Stimulated activated CD4-positive, alpha-beta T cell treated with anti-CD3 and anti-CD28 coated beads, Interleukin-15, amount 100 ng/mL, for 1 hour (primary cell): ENCODE measurements at places on chromosomes 7 and 10.

DNA sequence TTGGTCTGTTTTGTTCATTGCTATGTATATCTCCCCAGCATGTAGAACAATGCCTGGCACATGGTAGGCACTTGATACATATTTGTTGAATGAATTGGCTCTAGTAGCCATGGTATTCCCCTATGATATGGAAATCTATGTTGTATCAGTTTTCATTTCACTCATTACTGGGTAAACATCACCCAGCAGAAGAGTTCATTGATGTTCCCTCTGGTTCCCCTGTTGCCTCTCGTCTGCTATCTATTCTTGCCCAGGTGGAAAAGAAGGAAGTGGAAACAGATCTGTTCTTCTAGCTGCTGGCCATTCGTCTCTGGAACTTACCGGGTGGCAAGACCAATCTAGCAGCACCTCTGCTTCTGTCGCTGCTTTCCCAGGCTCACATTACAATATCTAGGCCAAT is 71.5 kb downstream of the LRRC4 start:
- DNase-seq: no peak

- no peak for DNase-seq
Observed at GRCh38 chr10:102468683-102469082, 17.3 kb upstream of the C10orf95 start.

- DNase-seq: no peak
Observed at GRCh38 chr7:80215734-80216133, 81.1 kb downstream of the GNAI1 start.

DNA sequence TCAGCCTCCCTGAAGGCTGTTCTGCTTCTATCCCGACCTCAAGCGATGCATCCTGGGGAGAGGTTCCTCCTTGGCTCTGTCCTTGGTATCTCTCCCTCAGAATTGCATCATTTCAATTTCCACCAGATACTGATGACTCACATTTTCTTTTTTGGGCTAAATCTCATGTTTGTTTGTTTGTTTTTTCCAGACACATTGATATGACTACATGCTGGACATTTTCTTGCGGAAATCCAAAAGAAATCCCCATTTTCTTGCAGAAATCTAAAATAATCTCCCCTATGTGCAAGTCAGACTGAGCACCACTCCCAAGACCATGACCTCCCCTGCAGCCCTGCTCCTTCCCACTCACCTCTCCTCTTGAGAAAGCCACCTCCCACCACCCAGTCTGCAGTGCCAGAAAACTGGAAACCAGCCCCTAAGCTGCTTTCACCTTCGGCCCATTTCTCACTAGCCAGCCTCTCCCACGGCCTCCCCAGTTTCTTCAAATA is 260.2 kb upstream of the PRKCQ start:
- no peak for DNase-seq

DNA sequence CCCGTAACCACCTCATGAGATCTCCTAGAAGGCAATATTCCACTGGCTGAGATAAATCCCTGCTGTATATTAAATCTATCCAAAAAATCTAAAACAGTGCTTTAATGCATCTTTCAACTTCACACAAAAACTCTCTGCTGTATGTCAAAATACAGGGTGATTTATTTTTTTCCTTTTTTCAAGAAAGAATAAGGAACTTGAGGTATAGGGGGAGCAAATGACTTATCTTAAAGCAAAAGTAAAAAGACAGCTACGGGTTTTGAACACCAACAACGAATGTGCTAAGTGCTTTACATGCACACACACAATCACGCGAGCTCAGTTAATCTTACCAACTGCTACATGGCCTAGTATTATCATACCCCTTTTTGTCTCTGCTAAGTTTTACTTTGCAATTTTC is 168.9 kb upstream of the PHF14 start:
- no peak for DNase-seq

DNA sequence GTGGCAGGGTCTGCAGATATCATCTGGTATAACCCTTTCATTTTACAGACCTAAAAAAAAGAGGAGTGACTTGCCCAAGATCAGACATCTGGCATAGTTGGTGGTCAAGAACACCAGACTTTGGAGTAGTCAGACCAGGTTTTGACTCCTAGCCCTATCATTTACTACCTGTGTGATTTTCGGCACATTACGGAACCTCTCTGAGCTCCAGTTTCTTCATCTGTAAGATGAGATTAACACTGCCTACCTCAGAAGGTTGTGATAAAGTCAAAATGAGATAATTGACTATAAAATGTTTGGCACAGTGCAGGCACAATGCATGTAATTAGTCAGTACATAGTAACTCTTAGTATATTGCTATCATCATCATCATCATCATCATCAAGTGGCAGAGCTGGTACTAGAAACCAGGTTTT is 1.2 kb downstream of the STRIP2 start:
- DNase-seq: no peak

DNA sequence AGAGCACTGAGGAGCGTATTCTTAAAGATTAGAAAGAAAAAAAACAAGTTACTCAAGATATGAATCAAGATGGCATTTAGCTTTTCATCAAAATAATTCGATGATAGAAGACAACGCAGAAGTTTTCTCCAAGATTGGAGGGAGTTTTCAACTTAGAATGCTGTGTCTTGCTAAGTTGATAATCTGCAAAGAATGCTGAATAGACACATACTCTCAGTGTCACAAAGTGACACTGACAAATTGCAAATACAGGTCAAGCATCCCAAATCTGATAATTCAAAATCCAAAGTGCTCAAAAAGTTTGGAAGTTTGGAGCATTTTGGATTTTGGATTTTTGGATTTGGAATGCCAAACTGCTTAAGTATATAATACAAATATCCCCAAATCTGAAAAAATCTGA is 243.8 kb downstream of the BBS9 start:
- DNase-seq: no peak

GRCh38 chr7:45984386-45985295 is 63.6 kb upstream of the IGFBP3 start:
- no peak for DNase-seq

DNA sequence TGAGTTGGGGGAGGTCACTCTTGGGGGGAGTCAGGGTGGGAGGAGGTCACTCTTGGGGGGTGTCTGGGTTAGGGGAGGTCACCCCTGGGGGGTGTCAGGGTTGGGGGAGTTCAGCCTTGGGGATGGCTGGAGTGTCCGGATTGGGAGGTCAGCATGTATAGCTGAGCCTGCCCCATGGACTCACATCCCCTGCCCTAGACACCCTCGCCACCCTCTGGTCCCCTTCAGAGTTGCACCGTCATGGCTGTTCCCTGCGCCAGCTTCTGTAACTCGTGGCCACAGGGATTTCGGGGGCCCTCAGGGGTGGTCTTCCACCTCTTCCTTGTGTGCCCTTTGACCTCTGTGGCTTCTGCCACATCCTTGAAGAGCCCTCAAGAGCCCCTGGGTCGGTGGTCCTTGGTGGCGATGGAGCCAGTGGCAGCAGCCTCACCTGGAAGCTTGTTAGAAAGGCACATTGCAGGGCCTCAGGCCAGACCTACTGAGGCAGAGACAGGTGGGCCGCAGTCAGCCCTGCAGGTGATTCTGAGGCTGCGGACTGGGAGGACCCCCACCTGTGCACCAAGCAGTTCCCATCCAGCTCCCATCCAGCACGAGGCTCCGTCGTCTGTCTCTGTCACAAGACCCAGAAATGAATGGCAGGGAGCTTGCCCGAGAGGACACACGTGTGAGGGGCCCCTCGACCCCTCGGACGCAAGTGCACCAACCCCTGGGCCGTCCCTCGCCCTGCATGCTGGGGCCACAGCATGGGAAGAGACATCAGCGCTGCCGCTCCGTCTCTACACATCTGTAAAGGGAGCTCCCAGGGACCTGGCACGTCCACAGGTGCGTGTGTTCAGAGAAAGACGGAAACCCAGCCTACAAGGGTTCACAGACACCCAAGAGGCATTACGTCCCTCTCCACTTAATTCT is 44.7 kb upstream of the SUN1 start:
- DNase-seq: no peak

GRCh38 chr10:83075016-83075814 is 1064.1 kb upstream of the GHITM start:
- DNase-seq: no peak

GRCh38 chr10:86630079-86630478 is 24.3 kb upstream of the OPN4 start:
- no peak for DNase-seq

DNA sequence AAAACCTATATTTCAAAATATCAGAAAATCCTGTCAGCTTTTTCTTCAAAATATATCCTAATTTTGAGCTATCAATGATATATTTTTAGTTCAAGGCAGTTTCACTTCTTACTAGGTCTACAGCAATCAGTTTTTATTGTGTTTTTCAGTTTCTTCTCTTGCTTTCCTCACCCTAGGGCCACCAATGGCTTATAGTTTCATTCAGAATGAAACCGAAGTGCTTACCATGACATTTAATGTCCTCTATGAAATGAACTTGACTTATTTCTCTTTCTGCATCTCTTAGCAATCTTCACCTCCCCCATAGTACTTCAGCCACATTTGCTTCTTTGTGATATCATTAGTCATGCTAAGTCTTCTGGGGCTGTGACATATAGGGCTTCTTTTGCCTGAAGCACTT is 100.3 kb downstream of the ARL5B start:
- no peak for DNase-seq

DNA sequence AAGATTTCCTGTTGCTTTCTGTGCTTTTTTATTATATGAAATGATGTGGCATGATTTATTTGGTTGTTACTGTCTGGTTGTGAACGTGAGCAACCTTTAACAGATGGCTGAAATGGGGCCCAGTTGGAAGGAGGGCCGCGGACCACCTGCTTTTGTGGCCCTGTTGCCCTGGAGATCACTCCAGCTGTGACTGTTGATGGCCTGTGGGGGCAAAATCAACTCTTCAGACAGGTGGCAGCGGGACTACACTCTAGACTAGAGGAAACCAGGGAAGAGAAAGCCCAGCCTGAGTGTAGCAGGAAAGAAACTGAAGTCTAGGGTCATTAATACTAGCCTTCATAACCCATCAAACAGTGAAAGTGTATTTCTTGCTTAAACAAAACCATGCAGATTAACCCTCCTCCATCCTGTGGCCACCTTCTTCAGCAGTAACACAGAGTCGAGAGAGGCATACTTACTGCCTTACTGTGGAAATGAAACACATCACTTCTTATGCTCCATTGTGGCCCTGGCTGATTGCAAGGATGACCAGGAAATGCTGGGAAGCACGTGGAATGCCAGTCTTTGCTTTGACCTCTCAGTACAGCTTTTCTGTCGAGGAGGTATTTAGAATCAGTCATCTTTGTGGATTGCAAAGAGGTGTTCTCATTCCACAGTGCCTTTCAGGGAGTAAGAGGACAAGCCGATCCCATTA is 80.5 kb downstream of the CCNY start:
- no peak for DNase-seq

GRCh38 chr10:44674536-44675386 is 236.4 kb upstream of the TMEM72 start:
- DNase-seq: no peak

GRCh38 chr10:1214882-1215540 is 158.8 kb downstream of the WDR37 start:
- DNase-seq: no peak

GRCh38 chr7:91949221-91950009 is 8.8 kb downstream of the AKAP9 start:
- no peak for DNase-seq

DNA sequence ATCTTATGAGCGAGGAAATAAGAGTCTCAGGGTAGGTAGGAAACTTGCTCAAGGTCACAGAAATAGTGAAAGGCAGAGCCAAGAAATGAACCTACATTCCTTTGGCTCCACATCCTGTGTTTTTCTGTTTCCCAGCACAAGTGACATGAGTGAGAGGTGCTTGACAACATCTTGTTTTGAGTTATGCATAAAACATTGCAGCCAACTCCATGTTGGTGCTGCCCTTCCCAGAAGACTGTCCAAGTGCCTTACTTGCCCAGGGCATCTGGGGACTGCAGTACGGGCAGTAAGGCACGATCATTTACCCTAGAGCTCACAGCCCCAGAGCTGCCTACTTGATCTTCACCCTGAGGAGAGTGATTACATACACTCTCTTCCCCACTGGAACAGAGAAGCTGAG is 148.8 kb downstream of the NOC3L start:
- DNase-seq: no peak

- DNase-seq: no peak
Observed at GRCh38 chr7:130904031-130904757, 170.2 kb upstream of the KLF14 start.

GRCh38 chr7:115363916-115364315 is 442.0 kb downstream of the MDFIC start:
- DNase-seq: no peak

- no peak for DNase-seq
Observed at GRCh38 chr10:112295853-112296830, 12.9 kb downstream of the TECTB start.

DNA sequence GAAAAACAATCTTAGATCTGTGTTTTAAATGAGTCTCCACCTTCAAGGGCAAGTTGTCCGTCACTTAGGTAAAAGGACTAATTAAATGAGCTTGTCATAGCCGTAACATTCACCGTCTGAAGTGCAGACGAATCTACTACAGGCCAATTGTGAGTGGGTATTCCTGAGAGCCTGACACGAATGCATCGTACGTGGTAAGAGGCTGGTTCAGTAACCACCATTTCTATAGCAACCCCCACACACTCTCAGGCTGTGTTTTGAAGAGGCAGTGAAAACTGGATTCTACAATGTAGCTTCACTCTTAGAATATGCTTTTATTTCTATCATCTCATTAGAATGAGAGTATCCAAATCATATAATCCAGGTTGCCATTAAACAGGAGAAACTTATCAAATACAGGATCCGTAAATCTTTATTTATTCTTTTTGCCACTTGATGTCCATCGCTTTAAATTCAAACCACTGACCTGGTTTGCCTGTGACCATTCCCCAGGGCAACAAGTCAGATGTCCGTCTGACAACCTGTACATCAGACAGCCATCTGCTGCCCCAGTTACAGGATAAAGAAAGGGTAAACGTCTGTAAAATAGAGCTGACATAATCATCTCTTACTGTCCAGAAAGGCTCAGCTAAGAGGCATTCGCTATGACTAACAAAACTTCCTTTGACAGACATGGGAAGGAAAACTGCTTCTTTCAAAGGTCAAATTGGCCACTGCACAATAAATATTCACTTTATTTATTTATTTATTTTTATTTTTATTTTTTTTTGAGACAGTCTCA is 70.3 kb upstream of the NMT2 start:
- no peak for DNase-seq

GRCh38 chr7:134051020-134051419 is 76.1 kb upstream of the LRGUK start:
- DNase-seq: no peak

DNA sequence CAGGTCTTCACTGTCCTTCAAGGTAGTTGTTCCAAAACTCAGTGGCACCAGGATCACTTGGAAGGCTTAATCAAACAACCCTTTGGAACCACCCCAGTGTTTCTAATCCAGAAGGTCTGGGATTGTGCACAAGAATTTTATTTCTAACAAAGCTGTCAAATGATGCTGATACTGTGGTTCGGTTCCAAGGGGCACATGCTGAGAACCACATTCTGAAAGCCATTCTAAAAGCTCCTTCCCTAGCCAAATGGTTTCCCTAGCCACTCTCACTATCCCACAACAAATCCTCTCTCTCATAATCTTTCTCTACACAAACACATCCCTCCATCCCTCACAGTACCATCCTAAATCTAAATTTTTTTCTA is 52.1 kb downstream of the MACC1 start:
- DNase-seq: no peak

GRCh38 chr10:31584876-31585275 is 265.9 kb downstream of the ZEB1 start:
- no peak for DNase-seq
